ENCODE measurements at places on chromosomes 12 and 14.

GRCh38 chr12:108642899-108643654, 9.4 kb upstream of the SELPLG start:
- DNase-seq: no peak

GRCh38 chr14:32090686-32091085, 13.6 kb downstream of the ARHGAP5 start:
- DNase-seq: no peak

GRCh38 chr14:77782202-77782601, 17.7 kb upstream of the ADCK1 start:
- DNase-seq: no peak

GRCh38 chr14:99125113-99125512, 146.9 kb downstream of the BCL11B start:
- DNase-seq: peak; percentile 22

DNA sequence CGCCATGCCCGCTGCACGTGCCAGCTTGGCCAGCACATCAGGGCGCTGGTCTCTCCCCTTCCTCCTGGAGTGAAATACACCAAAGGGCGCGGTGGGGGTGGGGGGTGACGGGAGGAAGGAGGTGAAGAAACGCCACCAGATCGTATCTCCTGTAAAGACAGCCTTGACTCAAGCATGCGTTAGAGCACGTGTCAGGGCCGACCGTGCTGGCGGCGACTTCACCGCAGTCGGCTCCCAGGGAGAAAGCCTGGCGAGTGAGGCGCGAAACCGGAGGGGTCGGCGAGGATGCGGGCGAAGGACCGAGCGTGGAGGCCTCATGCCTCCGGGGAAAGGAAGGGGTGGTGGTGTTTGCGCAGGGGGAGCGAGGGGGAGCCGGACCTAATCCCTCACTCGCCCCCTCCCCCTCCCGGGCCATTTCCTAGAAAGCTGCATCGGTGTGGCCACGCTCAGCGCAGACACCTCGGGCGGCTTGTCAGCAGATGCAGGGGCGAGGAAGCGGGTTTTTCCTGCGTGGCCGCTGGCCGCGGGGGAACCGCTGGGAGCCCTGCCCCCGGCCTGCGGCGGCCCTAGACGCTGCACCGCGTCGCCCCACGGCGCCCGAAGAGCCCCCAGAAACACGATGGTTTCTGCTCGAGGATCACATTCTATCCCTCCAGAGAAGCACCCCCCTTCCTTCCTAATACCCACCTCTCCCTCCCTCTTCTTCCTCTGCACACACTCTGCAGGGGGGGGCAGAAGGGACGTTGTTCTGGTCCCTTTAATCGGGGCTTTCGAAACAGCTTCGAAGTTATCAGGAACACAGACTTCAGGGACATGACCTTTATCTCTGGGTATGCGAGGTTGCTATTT, 914 bp upstream of the CCND2 start:
- DNase-seq: peak; percentile 90

DNA sequence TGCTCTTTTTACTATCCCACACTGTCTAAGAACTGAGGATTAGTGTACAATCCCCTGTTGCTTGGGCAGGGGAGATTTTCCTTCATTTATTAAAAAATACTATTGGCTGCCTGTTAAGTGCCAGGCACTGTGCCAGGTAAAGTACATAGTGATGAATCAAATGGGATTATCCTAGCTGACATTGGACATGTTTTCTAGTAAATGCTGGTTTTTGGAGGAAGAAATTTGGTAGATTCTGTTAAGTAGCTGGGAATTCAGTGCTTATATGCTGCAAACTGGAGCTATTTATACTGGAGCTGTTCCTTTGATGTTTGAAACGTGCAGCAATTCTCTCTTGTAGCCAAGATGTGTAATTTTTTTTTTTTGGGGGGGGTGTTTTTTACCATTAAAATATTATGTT, 299.6 kb downstream of the EMP1 start:
- no peak for DNase-seq

- no peak for DNase-seq
Observed at GRCh38 chr12:19198272-19198671, 68.7 kb downstream of the PLEKHA5 start.

DNA sequence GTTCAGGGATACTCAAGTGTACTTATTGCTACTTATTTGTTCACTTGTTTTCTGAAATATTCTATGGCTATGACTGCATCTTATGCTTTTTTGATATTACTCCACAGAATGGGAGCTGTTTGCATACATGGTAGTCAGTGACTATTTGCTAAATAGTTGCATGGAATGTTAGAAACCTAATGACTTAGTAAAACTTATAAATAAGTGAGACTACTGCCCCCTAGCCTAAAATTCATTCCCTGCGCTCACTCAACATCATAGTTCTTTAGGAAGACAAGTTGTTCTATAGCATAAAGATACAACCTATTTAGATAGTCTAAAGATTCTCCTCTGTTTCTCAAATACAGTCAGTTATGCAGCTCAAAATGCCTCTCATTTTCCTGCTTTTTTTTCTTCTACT, 305.5 kb downstream of the CEP128 start:
- DNase-seq: no peak

- DNase-seq: no peak
Observed at GRCh38 chr12:100324498-100324897, 32.4 kb upstream of the SLC17A8 start.

DNA sequence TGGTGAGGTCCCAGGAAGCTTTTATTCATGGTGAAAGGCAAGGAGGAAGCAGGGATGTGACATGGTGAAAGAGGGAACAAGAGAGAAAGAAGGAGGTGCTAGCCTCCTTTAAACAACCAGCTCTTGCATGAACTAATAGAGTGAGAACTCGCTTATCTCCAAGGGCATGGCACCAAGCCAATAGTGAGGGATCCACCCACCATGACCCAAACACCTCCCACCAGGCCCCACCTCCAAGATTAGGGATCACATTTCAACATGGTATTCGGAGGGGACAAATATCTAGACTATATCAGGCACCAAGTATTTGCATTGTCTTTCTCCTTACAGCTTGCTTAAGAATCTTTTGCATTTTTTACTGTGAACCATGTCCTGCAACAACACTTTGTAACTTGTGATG, 91.9 kb upstream of the DHRS4 start:
- no peak for DNase-seq

- DNase-seq: no peak
Observed at GRCh38 chr12:117875744-117876435, 92.9 kb downstream of the KSR2 start.

- no peak for DNase-seq
Observed at GRCh38 chr14:51715742-51716141, 64.0 kb downstream of the FRMD6 start.

DNA sequence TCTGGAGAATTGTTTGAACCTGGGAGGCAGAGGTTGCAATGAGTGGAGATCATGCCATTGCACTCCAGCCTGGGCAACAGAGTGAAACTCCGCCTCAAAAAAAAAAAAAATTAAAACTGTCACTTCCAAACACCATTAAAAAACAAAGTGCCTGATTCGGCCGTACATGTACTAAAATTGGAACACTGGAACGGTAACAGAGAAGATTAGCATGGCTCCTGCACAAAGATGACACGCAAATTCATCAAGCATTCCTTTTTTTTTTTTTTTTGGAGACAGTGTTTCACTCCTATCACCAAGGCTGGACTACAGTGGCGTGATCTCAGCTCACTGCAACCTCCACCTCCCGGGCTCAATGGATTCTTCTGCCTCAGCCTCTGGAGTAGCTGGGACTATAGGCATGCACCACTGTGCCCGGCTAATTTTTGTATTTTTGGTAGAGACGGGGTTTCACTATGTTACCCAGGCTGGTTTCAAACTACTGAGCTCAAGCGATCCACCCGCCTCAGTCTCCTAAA, 40.2 kb upstream of the SINHCAF start:
- no peak for DNase-seq

DNA sequence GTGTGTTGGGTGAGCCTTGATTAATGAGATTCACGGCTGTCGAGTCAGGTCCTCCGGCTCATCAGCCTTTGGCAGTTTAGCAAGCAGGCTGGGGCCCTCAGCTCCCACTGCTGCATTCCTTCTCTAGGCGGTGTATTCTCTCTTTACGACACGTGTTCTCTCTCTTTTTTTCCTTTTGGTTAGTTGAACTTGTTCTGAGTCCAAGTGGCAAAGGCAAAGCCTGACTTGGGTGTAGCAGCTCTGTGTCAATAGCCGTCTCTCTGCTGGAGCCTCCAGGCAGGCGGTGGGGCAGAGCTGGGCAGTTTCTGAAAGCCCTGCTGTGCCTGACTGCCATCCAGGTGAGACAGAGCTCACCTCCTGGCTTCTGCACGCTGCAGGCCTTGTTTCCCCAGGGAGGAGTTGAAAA, 46.6 kb downstream of the SUSD6 start:
- DNase-seq: no peak

DNA sequence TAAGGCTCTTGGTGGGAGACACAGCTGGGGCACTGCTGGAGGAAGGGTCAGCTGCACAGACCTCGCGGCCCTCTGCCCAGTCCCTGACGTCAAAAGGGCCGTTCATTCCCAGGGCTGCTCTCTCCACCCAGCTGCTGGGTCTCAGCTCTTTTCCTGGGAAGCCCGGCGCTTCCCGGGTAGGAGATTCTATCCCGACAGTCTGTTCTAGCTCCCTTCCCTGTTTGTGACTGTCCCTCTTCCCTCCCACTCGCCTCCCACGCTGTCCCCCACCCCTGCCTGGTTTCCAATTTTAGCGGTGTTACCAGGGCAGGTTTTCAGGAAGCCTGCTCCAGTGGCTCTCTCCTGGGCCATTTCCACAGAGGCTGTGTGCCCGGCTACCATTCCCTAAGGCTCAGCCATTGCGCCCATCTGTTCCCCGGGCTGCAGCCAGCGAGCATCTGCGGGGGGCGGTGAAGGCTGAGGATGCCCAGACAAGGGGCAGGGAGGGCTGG, 186.6 kb downstream of the CACNA1C start:
- DNase-seq: no peak

DNA sequence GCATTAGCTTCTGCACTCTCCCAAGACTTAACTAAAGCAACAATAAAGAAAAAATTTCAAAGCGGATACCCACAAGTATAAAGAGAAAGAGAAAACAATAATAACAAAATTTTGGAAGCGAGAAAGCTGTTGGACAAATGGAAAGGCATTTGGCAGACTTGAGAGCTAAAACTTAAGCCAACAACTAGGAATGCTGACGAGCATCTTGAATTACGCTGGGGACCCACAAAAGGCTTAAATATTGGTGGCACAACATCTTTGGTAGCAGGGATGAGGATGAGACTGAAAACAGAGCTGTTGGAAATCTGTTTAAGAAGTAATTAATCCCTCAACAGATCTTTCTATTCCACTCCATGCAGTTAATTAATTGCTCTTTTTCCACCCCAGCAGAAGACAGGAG, 49.8 kb downstream of the LLPH start:
- no peak for DNase-seq

- no peak for DNase-seq
Observed at GRCh38 chr12:13000925-13001774, 1.1 kb upstream of the HEBP1 start.

- DNase-seq: no peak
Observed at GRCh38 chr12:123391546-123392343, 7.8 kb downstream of the KMT5A start.

DNA sequence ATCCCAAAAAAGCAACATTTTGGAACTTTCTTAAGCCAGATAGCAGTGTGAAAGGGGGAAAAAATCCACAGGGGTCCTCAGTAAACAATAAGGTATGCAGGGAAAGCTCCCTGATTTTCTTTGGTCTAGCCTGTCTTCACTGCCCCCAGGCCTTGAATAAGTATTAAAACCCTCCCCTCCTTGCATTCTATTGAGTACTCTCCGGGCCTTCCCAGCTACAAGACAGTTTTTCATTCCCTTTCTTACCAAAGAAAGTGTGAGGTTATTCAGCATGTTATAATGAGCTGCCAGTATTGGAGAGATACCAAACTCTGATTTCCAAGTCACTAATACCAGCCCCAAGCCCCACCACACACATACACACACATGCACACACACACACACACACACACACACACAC, 59.8 kb upstream of the KIF21A start:
- no peak for DNase-seq

DNA sequence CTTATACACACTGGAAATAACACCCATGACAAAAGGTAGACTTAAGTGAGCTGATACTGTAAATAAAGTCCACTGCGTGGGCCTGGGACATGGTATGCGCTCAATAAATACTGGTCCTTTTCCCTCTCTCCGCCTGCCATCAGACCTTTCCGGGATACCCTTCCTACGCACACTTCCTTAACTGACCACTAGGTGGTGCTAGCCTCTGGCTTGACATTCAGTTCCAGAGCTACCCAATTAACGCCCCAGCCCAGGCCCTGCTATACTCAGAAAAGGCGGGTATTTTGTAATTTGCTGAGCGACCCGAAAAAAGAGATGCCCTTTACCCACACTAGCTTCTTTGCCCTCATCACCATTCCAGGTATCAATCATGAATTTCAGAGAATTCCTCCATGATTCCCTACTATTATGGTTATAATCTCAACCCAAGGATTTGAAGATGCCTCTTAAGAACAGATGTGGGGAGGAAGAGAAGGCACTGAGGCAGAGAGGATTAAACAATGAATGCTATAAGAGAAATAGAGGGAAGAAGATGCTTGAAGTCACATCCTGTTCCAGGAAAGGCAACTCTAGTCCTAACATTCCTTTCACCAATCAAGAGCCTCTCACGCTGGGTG, 3.9 kb upstream of the LRP1 start:
- peak; percentile 83 for DNase-seq

DNA sequence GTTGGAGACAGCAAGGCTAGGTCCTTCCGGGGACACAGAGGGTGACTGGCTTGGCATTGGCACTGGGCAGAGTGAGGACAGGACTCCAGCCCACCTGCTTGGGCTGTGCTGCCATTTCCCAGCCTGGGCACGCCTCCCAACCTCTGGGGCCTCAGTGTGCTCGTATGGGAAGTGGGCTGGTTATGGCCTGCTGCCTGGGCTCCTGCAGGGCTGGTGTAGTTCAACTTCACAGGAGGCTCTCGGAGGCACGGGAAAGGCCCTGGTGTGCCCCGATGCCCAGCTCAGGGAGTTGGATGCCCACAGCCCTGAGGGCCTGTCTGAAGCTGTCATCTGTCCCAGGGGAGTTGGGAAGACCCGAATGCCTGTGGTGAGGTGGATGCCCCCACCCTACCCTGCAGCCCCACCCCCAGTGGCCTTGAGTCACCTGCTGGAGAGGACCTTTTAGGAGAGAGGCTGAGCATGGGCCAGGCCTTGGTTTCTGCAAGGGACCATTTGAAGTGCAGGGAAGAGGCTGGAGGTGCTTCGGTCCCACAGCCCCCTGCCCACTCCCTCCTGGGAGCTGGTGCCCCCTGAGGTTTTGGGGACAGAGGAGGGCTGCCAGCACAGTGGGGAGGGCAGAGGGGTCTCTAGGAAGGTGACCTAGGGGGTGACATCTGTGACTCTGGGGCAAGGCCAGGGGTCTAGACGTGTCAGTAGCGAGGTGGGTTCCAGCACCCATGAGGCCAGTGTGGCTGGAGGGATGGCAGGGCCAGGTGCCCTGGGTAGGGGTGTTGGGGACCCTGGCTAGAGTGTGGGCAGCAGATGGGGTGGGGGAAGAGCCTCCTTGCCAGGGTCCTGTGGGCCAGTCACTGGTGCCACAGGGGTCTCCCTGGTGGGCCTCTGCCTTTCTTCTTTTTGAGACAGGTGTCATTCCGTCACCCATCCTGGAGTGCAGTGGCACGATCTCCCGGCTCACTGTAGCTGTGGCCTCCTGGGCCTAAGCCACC, 9.1 kb downstream of the ULK1 start:
- no peak for DNase-seq
